ENCODE measurements at places on chromosomes 1 and 21.
A peak's percentile ranks its signal among the peaks of the same experiment; 100 is the strongest.

- DNase-seq: peak; percentile 55
Observed at GRCh38 chr1:13749543-13750341, 49.8 kb downstream of the PRDM2 start.

DNA sequence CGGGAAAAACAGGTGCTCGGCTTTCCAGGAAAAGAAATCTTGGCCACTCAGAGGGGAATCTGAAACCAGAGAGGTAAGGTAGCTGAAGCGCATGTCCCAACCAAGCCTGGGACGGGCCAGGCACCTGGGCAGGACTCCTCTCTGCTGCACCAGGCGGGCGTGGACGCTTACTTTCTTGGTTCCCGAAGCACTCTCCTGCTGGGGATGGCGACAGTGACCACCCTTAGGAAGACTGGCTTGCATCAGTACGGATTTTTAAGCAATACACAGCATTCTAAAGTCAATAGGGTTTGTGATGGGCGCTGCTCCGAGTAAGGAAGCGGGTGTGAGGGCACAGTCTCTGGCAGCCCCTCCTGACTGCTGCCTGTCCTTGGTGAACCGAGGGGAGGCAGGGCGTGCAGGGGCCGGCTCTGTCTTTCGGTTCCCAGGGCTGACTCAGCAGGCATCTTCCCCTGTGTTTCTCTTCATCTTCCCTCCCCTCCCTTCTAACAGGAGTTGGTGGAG, 74.9 kb upstream of the ANGPTL1 start:
- DNase-seq: no peak

DNA sequence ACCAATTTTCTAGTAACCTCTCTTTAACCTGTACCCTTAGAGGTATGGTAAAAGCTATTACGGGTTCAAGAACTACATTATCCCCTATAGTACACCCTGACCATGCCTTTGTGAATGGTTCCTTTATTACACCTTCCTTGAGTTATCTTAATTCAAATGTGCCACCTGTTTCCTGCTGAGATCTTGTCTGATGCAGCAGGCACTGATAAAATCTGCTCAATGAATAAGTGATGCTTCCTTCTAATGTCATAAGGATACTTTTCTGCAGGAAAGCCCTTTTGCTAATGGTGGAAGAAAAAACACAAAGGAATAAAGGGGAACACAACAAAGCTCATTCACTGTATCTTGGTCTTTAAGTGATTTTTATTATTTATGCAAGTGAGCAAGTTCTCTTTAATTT, 25.8 kb downstream of the INTS7 start:
- no peak for DNase-seq

GRCh38 chr1:95364546-95364945, 130.5 kb downstream of the RWDD3 start:
- no peak for DNase-seq

- peak; percentile 72 for DNase-seq
Observed at GRCh38 chr1:117059334-117059677, 820 bp upstream of the TTF2 start.

- DNase-seq: no peak
Observed at GRCh38 chr1:203475012-203475981, at the start of gene PRELP. PRELP (plus strand) TSS chr1:203475806; CDS start chr1:203483185, 7,379 bp downstream.
